Testis (tissue), 5 donors: ENCODE measurements at places on chromosomes 5 and 9. TPM values are rescaled to one million over a fixed set of nuclear protein-coding genes. Genes with fewer than 3 reads are reported as not detected.

Gene PITX1
- polyA plus RNA-seq = 3.6 TPM

Gene SMC2
- polyA plus RNA-seq = 6.1 TPM

Gene PCDHA9
- polyA plus RNA-seq = 1.1 TPM

Gene NCS1
- polyA plus RNA-seq = 13.0 TPM

Gene LRRC19
- 0.38 TPM for polyA plus RNA-seq

Gene SLC46A2
- polyA plus RNA-seq = 1.9 TPM

Gene GABRG2
- 0.41 TPM for polyA plus RNA-seq
